Activated T-cell treated with anti-CD3 and anti-CD28 coated beads, Interleukin-2, amount 50 U/mL, for 72 hours (primary cell): ENCODE measurements at places on chromosomes 16 and 17. TPM values are rescaled to one million over a fixed set of nuclear protein-coding genes. Genes with fewer than 3 reads are reported as not detected.
A peak's percentile ranks its signal among the peaks of the same experiment; 100 is the strongest.

KRT35 gene
- not detected for total RNA-seq

TBKBP1 gene
- 28.7 TPM for total RNA-seq

MRC2 gene
- 6.1 TPM for total RNA-seq

PRSS33 gene
- total RNA-seq, result not detected

DNA sequence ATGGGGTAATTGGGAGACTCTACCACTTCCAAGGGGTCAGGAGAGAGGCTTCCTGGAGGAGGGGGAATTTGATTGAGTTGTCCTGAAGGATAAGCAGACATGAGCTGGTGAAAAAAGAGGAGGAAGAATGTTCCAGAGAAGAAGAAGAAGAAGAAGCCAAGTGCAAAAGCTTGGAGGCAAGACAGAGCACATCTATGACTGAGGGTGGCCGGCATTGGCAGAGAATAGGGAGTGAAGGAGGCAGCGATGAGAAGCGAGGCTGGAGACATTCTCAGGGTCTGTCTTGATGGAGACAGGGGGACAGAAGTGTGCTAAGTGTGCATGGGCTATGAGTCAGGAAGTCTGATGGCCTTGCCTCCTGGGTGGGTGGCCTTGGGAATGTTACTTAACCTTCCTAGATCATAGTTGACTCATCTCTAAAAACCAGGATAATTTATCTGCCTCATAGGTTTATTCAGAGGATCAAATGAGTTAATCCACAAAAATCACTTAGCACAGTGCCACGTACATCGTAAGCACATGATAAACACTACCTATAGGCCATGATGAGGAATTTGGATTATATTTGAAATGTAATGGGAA, 171.7 kb downstream of the ABCC12 start:
- H3K27ac ChIP-seq, result no peak overlapping the region
- DNase-seq, result no peak
- H3K4me1 ChIP-seq, result no peaks in the 10 kb centered on the region

- H3K27ac ChIP-seq, result no peak overlapping the region
- no peaks in the 10 kb centered on the region for H3K27me3 ChIP-seq
- no peak for DNase-seq
- peaks cover 77% of the 10 kb centered on the region for H3K4me1 ChIP-seq
Measured at GRCh38 chr17:80777274-80777673, 214.4 kb upstream of the CHMP6 start.

KRTAP4-9 gene
- total RNA-seq, result not detected

OR1F1 gene
- total RNA-seq, result not detected

- no peak overlapping the region for H3K27ac ChIP-seq
- no peaks in the 10 kb centered on the region for H3K27me3 ChIP-seq
- no peak for DNase-seq
- H3K4me3 ChIP-seq, result peak overlapping the region; percentile 68
Measured at GRCh38 chr17:19370493-19370960, 7.8 kb upstream of the MAPK7 start.

DNA sequence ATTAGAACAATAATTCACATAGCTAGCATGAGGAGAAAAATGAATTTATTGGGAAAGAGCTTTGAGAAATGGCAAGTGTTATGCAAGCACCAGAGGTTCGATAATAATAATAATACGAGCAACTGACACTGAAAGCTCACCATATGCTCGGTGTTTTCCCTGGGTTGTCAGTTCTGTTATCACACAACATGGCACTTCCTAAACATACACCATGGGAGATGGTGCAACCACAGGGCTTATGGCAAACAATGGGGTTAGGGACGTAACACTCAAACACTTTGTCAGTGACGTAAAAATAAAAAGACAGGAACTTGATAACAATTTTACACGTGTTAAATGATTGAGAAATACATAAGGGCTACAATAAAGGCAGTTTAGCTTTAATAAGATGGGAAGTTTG, 23.7 kb downstream of the OR1D5 start:
- H3K27ac ChIP-seq, result no peak overlapping the region
- peaks cover 13% of the 10 kb centered on the region for H3K4me1 ChIP-seq
- H3K27me3 ChIP-seq, result peaks cover 25% of the 10 kb centered on the region
- H3K36me3 ChIP-seq, result peaks cover 6% of the 10 kb centered on the region
- DNase-seq, result no peak
- H3K4me3 ChIP-seq, result peak overlapping the region; percentile 26

- H3K36me3 ChIP-seq, result peaks cover 1% of the 10 kb centered on the region
- H3K4me1 ChIP-seq, result peaks cover 8% of the 10 kb centered on the region
- no peak overlapping the region for H3K27ac ChIP-seq
- no peak overlapping the region for H3K4me3 ChIP-seq
- peaks cover 16% of the 10 kb centered on the region for H3K27me3 ChIP-seq
- DNase-seq, result no peak
Measured at GRCh38 chr17:55321427-55322060, 56.8 kb downstream of the HLF start.

GRCh38 chr16:65032387-65032786, 89.5 kb downstream of the CDH11 start:
- no peak for DNase-seq
- no peak overlapping the region for H3K27ac ChIP-seq
- no peaks in the 10 kb centered on the region for H3K4me1 ChIP-seq
- H3K36me3 ChIP-seq, result no peaks in the 10 kb centered on the region
- H3K27me3 ChIP-seq, result no peaks in the 10 kb centered on the region

- peaks cover 12% of the 10 kb centered on the region for H3K27me3 ChIP-seq
- H3K4me1 ChIP-seq, result peaks cover 3% of the 10 kb centered on the region
- H3K4me3 ChIP-seq, result no peak overlapping the region
- no peaks in the 10 kb centered on the region for H3K36me3 ChIP-seq
- no peak overlapping the region for H3K27ac ChIP-seq
Measured at GRCh38 chr17:81723651-81724209, 11.6 kb downstream of the SLC25A10 start.

DNA sequence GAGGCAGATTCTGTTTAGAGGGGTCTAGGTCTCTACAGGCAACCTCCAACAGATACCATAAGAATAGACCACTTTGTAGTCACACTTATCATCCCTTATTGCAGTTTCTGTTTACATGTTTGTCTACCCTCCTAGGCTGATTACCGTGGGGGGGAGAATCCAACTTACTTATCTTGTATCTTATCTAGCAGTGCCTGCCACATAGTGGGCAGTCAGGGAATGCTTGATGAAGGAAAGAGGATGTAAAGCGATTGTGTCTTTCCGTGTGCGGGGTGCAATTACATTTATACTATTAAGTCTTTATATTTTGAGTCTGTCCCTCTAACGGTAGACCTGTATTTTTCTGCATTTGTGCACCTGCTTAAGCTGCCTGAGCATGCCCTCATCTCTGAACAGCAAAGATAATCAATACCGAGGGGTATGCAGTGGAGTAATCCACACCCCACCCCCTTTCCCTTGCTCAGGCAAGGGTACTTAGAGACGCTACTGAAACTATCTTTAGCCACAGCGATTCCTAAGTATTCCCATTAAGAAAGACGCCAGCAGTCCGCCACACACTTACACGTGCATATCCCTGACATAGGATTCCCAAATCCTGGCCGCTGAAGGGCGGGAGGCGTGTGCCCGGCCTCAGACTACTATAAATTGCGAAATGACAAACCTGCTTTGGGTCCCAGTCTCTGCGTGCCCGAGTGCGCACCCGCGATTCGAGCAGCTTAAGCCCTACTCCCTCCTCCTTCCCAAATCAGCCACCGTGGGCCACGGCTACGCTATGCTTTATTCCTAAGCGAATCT, 635 bp upstream of the AATF start:
- peak overlapping the region; percentile 89 for H3K27ac ChIP-seq
- H3K36me3 ChIP-seq, result peaks cover 29% of the 10 kb centered on the region
- H3K4me1 ChIP-seq, result peaks cover 65% of the 10 kb centered on the region
- DNase-seq, result peak; percentile 3

DNA sequence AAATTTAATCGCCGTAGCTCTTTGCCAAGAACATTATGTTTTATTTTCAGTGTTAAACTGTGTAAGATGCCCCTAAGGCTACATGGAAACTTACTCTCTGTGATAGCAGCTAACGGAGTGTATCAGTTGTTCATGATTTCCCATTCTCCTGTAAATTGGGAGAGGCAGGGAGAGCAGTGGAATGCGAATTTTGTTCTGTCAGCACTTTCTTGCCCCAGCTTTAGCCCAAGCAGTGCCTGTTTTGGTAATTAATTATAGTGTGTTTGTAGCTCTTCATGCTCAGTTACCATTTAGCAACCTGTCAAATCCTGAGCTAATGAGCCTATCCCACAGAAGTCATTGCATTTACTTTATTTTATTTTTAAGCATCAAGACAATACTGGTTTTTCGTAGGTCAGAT, 475.1 kb upstream of the RBFOX1 start:
- H3K27me3 ChIP-seq, result no peaks in the 10 kb centered on the region
- H3K4me3 ChIP-seq, result no peak overlapping the region
- H3K4me1 ChIP-seq, result no peaks in the 10 kb centered on the region
- H3K27ac ChIP-seq, result no peak overlapping the region

DNA sequence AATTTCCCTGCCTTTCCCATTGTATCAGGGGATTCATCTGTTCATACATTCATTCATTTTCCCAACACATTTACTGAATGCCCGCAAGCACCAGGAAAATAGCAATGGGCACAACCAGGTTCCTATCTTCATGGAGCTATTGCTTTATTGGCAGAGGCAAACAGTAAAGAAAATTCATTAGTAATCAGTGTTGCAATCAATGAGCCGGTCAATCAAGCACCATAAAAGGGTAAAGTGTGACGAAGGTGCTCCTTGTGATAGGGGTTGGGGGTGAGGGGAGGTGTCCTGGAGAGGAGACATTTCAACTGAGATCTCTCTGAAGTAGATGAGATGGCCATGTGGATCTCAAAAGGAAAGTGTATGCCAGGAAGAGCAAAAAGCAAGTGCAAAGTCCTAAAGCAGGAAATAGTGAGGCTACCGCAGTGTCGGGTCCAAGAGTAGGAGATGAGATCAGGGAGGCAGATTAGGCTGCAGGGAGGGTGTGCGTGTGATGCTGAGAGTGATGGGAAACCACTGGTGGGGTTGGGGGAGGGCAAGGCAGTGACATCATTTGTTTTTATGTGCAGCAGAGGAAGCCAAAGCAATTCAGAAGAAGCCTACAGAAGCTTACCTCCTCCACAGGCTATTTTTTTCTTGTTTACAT, 28.4 kb downstream of the CDH13 start:
- peaks cover 97% of the 10 kb centered on the region for H3K4me1 ChIP-seq
- H3K27me3 ChIP-seq, result no peaks in the 10 kb centered on the region
- DNase-seq, result peak; percentile 86
- no peaks in the 10 kb centered on the region for H3K36me3 ChIP-seq

LRRC36 gene
- total RNA-seq, result 3.1 TPM
